ENCODE measurements at places on chromosomes 2 and 18.

DNA sequence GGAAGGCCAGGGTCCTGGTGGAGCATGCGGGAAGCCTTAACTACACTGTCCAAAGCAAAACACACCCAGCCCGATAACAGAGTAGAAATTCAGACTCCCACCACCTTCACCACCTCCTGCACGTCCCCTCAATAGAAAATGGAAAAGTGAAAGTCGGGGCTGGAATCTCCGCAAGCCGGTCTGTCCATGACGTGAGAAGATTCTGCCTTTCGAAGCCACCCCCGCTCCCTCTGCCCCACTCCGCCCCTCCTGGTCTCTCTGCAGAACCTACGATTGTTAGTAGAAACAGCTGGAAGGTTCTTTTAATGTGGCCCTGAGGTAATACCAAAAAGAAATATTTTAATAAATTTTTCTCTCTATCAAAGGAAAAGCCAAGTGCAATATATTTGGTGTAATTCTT is 116.4 kb downstream of the GBX2 start:
- H3K4me1 ChIP-seq = no peaks in the 10 kb centered on the region
- no peak overlapping the region for H3K4me3 ChIP-seq
- DNase-seq = no peak
- no peaks in the 10 kb centered on the region for H3K27me3 ChIP-seq

GRCh38 chr2:128555433-128555832 is 236.8 kb upstream of the HS6ST1 start:
- H3K4me3 ChIP-seq = no peak overlapping the region
- no peak for DNase-seq
- H3K27me3 ChIP-seq = no peaks in the 10 kb centered on the region
- H3K4me1 ChIP-seq = no peaks in the 10 kb centered on the region

- H3K36me3 ChIP-seq = 0 out of 2 replicates have a peak, but pooled peaks cover 4% of the 10 kb centered on the region
- H3K4me1 ChIP-seq = peaks cover 30% of the 10 kb centered on the region
- H3K27me3 ChIP-seq = no peaks in the 10 kb centered on the region
- peak; percentile 40 for DNase-seq
- no peak overlapping the region for H3K4me3 ChIP-seq
- H3K27ac ChIP-seq = peak overlapping the region; percentile 24
Measured at GRCh38 chr2:229780856-229781773, 66.8 kb upstream of the DNER start.

DNA sequence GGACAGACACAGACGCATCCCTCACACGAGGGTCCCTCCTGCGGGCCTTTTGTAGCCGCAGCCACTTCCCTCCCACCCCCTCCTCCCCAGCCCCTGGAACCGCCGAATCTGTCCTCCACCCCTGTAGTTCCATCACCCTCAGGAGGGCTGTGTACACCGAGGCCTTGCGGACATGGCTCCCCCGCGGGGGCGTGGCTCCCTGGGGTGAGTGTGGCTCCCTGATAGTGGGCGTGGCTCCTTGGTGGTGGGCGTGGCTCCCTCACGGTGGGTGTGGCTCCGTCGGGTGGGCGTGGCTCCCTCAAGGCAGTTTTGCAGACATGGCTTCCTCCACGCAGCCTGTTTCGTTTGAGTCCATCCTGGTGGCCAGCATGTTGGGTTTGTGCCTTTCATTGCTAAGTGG is 420.7 kb upstream of the SALL3 start:
- no peaks in the 10 kb centered on the region for H3K4me1 ChIP-seq
- no peak for DNase-seq
- H3K27ac ChIP-seq = no peak overlapping the region
- no peaks in the 10 kb centered on the region for H3K27me3 ChIP-seq
- H3K36me3 ChIP-seq = no peaks in the 10 kb centered on the region

DNA sequence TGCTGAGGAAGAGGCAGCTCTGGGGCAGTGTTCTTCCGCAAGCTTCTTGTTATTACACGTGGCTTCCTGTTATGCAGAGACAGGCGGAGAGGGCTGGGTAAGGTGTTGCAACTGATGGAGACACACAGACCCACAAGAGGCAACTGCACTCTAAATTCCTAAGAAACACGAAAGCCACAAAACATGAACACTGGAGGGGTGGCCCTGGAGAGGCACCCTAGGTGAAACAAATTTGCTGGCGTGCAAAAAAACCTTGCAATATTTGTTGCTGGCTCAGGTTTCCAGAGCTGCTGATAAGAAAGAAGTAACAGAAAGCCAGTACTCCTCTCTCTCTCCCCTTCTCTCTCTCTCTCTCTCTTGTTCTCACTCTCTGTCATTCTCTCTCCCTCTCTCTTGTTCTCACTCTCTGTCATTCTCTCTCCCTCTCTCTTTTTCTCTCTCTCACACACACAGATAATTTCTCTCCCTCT is 31.8 kb downstream of the ARHGAP25 start:
- DNase-seq = peak; percentile 84
- peak overlapping the region; percentile 5 for H3K4me3 ChIP-seq
- H3K36me3 ChIP-seq = no peaks in the 10 kb centered on the region

DNA sequence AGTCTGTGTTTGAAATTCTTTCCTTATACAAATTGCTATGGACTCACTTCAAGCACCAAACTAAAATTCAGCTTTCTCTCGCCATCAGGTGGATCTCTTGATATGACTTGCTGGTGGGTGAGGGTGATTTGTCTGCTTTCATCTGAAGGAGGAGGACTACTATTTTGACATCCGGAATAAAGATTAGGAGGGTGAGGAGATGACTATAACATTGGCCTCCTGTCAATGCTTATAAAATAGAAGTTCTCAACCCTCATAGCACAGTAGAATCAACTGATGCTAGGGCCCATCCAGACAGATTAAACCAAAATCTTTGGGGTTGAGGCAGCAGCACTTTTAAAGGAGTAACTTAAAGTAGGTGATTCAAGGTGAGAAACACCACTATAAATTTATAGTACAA is 120.4 kb upstream of the DNAJC10 start:
- H3K4me3 ChIP-seq = no peak overlapping the region
- no peak for DNase-seq
- H3K36me3 ChIP-seq = no peaks in the 10 kb centered on the region
- no peaks in the 10 kb centered on the region for H3K27me3 ChIP-seq
- H3K4me1 ChIP-seq = no peaks in the 10 kb centered on the region
- H3K27ac ChIP-seq = no peak overlapping the region

- peak overlapping the region; percentile 35 for H3K4me3 ChIP-seq
- peaks cover 39% of the 10 kb centered on the region for H3K4me1 ChIP-seq
- peak overlapping the region; percentile 96 for H3K27ac ChIP-seq
Measured at GRCh38 chr2:216015722-216016464, 2.5 kb upstream of the MREG start.

GRCh38 chr18:25883091-25883490 is 207.3 kb downstream of the SS18 start:
- H3K27me3 ChIP-seq = no peaks in the 10 kb centered on the region
- H3K36me3 ChIP-seq = no peaks in the 10 kb centered on the region
- no peak overlapping the region for H3K4me3 ChIP-seq

DNA sequence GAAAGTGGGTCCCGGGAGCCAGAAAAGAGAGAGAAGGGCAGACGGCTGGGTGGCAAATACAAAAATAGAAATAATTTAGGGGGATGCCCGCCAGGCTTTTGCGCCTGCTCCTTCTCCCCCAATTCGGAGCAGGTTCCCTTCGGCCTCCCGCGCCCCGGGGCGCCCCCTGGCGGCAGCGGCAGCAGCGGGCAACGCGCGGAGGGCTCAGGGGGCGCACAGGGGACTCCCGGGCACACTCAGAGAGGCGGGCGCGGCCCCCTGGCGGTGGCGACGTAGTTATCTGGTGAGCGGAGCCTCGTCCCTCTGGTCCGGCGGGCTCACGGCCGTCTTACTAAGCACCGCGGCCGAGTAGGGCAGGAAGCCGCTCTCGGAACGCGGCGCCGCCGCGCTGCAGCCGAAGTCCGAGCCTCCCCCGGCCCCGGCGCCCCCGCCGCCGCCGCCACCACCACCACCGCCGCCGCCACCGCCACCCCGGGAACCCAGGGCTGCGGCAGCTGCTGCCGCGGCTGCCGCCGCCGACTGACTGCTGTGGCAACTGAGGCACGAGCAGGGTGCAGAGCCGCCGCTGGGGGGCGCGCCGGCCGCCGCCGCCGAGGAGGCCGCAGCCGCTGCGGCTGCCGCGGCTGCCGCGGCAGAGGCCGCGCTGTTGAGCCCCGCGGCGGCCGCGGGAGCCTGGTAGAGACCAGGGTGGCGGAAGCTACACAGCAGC is 3.8 kb downstream of the EVX2 start:
- H3K27ac ChIP-seq = no peak overlapping the region
- no peaks in the 10 kb centered on the region for H3K4me1 ChIP-seq
- H3K27me3 ChIP-seq = no peaks in the 10 kb centered on the region
- no peaks in the 10 kb centered on the region for H3K36me3 ChIP-seq

GRCh38 chr2:62568983-62569837 is 63.2 kb upstream of the TMEM17 start:
- no peaks in the 10 kb centered on the region for H3K4me1 ChIP-seq
- no peak overlapping the region for H3K4me3 ChIP-seq
- no peak for DNase-seq
- H3K36me3 ChIP-seq = no peaks in the 10 kb centered on the region

GRCh38 chr18:45625596-45625995 is 10.3 kb downstream of the SLC14A2 start:
- no peak overlapping the region for H3K4me3 ChIP-seq
- no peaks in the 10 kb centered on the region for H3K27me3 ChIP-seq
- H3K36me3 ChIP-seq = no peaks in the 10 kb centered on the region
- no peak overlapping the region for H3K27ac ChIP-seq

DNA sequence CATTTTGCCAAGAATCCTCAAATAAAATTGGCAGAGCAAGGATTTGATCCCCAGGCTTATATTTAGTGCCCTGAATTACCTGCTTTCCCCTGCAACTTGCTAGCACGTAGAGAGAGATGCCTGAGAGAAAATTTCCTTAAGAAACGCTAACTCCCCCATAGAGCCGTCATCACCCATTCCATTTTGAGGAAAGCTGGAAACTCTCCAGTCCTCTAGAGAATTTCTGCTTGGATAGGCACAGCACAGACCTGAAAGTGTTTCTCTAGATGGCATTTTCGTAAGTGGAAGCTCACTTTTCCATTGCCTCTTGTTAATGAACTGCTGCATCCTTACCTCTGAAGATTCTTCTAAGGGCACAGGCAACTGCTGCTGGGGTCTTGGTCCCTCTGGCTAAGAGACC is 277.8 kb upstream of the SIX2 start:
- H3K36me3 ChIP-seq = no peaks in the 10 kb centered on the region
- no peak for DNase-seq
- H3K4me3 ChIP-seq = no peak overlapping the region
- H3K4me1 ChIP-seq = no peaks in the 10 kb centered on the region

DNA sequence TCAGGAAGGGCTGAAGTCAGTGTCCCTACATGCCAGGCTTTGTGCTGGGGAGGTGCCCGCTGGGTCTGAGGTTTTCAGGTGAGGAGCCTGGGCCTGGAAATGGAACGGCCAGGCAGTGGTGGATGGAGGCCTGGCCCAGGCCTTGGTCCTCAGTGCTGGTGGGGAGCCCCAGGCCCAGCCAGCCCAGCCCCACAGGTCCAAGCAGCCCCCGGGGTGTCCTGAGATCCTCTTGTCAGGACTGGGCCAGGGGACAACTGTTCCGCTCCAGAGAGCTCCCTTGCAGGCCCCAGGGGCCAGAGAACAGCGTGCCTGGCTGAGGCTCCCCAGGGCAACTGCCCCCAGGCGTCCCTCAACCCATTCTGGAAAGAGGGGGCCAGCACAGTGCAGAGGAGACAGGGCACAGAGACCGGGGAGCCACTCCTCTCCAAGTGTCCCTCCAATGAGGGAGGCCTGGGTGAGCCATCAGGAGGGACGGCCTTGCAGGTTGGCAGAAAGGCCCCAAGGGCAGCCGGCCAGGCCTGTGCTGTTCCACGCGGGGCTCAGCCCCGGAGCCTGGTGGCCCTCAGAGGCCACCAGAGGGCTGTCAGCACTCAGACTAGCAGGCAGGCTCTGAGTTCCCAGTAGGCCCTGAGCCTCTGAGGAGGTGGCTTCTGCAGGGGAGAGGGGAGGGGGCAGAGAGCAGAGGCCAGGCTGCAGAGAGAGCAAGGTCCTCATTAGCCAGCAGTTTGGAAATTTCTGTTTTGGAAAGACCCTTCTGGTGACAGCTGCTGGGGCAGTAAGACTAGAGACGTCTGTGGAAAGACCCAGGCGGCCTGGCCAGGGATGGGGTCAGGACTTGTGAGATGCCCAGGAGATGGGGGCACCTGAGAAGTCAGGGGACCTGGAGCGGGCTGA is 29.4 kb upstream of the SNED1 start:
- no peaks in the 10 kb centered on the region for H3K36me3 ChIP-seq
- no peak overlapping the region for H3K27ac ChIP-seq
- no peak for DNase-seq

DNA sequence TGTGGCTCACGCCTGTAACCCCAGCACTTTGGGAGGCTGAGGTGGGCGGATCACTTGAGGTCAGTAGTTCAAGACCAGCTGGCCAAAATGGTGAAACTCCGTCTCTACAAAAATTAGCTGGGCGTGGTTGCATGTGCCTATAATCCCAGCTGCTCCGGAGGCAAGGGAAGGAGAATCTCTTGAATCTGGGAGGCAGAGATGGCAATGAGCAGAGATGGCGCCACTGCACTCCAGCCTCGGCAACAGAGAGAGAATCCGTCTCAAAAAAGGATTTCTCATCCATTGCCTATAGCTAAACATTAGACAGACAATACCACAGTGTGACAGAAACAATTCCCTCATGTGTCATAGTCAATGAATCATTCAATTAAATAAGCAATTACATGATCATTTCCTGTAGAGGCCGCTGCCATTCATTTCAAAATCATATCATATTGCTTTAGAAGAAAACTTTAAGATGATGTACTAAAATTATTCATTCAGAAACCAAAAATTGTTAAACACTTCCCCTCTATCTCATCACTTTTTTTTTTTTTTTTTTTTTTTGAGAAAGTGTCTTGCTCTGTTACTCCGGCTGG is 69.5 kb upstream of the TGIF1 start:
- H3K4me3 ChIP-seq = no peak overlapping the region
- H3K36me3 ChIP-seq = no peaks in the 10 kb centered on the region
- H3K4me1 ChIP-seq = no peaks in the 10 kb centered on the region
- no peak overlapping the region for H3K27ac ChIP-seq
- H3K27me3 ChIP-seq = no peaks in the 10 kb centered on the region
- DNase-seq = no peak

GRCh38 chr2:64336171-64336570 is 117.8 kb upstream of the LGALSL start:
- H3K36me3 ChIP-seq = no peaks in the 10 kb centered on the region
- H3K4me1 ChIP-seq = peaks cover 10% of the 10 kb centered on the region
- no peak overlapping the region for H3K4me3 ChIP-seq
- H3K27me3 ChIP-seq = no peaks in the 10 kb centered on the region

GRCh38 chr2:168054657-168055056 is 192.7 kb downstream of the STK39 start:
- H3K27ac ChIP-seq = no peak overlapping the region
- DNase-seq = no peak
- H3K4me3 ChIP-seq = no peak overlapping the region
- no peaks in the 10 kb centered on the region for H3K36me3 ChIP-seq

- no peak overlapping the region for H3K27ac ChIP-seq
- no peaks in the 10 kb centered on the region for H3K4me1 ChIP-seq
- H3K27me3 ChIP-seq = no peaks in the 10 kb centered on the region
Measured at GRCh38 chr2:11417946-11418585, 47.9 kb downstream of the E2F6 start.

DNA sequence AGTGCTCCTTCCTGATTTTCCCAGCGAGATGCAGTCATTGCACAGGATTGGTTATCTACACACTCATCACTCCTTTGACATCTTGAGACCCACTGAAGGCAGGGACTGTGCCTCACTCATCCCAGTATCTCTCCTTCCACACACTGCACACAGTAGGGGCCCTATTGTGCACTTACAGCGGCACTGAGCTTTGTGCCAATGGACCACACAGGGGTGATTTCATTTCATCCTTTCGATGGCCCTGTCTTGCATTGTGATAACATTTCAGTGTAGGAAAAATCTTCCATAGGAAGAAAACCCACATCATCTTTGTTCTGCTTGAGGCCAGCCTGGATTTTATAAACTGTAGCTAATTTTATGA is 11.0 kb upstream of the LRRFIP1 start:
- no peaks in the 10 kb centered on the region for H3K36me3 ChIP-seq
- peak overlapping the region; percentile 83 for H3K27ac ChIP-seq
- H3K4me1 ChIP-seq = peaks cover 31% of the 10 kb centered on the region
- H3K27me3 ChIP-seq = no peaks in the 10 kb centered on the region
- H3K4me3 ChIP-seq = no peak overlapping the region

Data from MM.1S (cell line).